ENCODE measurements at places on chromosomes 2 and 18.
A peak's percentile ranks its signal among the peaks of the same experiment; 100 is the strongest.

DNA sequence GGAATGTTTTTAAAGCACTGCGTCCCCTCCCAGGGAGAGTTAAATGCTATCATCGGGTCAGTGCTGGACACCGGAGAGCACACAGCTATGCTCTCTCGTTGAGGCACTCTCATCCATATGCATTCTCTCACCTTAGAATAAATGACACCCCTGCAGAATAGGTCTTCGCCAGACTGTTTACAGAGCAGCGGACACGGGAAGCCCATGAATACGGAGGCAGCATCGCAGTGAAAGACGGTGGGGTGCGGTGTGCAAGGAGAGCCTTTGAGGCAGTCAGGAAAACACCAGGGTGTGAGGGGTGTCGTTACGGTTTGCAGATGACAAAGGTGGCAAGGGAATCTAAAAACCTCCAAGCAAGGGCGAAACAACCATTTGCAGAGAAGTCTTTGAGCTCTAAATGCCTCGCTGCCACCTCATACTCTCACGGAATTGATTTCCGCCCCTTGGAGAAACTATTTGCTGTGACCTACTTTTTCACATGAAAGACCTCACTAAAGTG is 169.2 kb upstream of the FHL2 start:
- no peak for DNase-seq

DNA sequence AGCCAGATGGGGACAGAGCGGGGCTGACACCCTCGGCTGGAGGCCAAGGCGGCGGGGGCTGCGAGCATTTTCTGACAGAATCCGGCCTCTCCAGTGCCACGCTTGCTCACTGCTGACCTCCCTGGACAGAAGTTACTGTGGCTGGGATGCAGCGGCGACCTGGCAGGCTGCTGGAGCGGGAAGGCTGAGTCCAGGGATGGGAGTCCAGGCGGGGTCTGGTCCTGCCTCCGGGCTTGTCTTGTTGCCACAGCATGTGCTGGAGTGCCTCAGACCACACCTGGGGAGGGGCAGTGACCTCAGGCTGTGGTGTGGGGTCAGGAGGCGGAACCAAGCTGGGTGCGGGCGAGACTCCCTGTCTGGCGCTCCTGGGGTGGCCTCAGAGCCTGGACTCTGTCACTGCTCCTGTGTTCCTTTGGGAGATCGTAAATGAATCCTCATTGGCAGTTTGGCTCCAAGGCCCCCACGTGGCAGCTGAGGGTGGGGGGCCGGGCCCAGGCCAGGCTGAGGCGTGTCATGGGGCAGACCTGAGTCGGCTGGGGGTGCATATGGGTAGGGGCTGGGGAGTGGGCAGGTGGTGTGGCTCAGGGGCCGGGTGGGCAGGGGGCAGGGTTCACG is 5.5 kb downstream of the BOK start:
- DNase-seq = no peak

GRCh38 chr2:240250985-240251847 is 110.8 kb upstream of the OTOS start:
- DNase-seq = no peak

GRCh38 chr2:157853211-157853610 is 22.9 kb downstream of the ACVR1 start:
- DNase-seq = no peak

DNA sequence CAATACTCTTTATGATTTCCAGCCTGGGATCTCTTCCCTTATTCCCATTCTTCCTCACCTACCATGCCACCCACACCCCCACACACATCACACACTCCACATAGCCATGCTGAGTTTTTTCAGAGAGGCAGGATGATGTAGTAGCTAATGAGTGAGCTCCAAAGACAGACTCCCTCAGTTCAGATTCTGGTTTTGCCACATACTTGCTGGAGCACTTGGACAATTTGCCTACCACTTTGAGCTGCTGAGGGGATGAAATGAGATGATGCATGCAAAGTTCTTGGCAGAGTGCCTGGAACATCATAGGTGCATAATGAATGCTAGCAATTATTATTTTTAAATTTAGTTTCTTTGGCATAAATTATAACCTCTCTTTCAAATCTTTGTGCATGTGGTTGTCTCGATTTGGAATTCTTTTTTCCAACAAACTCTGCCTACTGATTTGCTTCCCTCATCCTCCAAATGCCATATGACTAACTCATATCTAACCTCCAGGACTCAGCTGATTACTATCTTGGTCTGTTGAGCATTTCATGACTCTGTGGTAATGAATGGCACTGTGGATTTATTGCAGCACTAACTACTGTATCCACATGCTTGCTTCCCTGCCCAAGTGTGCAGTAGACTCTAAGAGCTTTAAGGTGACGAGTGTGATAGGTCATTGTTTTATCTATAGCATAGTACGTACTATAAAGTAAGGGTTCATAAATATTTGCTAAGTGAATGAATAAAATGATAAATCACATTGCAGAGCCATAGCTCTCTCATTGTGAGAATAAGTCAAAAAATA is 99.1 kb downstream of the TACR1 start:
- DNase-seq = no peak

DNA sequence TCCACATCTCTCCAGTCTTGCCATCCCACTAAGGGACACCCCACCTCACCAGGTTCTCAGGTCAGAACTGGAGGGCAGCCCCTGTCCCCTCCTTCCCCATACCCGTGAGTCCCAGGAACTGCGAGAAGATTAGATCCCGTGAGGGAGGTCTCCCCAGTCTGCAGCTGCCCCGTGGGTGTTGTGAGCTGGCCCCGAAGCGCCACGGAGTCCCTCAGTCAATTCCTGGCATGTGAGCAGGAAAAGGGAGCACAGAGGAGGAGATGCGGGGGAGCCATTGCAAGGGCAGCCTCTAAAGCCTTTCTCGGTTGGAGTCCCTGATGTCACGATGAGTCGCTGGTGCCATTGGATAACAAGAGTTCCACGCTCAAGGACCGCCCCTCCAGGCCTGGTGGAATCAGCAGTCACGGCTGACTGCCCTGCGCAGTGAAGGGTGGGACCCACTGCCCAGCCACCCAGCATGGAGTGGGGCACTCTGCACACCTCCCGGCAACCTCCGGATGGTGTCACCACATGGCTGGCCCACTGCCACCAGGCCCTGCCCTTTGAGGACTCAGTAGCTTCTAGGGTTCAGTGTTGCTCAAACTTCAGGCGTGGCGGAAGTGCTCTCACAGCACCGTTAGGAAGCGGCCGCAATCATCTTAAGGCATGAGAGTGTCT is 434.9 kb upstream of the MYT1L start:
- no peak for DNase-seq

- DNase-seq = no peak
Measured at GRCh38 chr2:134668821-134669220, 50.0 kb downstream of the TMEM163 start.

GRCh38 chr2:23452372-23452771 is 67.4 kb downstream of the KLHL29 start:
- no peak for DNase-seq

DNA sequence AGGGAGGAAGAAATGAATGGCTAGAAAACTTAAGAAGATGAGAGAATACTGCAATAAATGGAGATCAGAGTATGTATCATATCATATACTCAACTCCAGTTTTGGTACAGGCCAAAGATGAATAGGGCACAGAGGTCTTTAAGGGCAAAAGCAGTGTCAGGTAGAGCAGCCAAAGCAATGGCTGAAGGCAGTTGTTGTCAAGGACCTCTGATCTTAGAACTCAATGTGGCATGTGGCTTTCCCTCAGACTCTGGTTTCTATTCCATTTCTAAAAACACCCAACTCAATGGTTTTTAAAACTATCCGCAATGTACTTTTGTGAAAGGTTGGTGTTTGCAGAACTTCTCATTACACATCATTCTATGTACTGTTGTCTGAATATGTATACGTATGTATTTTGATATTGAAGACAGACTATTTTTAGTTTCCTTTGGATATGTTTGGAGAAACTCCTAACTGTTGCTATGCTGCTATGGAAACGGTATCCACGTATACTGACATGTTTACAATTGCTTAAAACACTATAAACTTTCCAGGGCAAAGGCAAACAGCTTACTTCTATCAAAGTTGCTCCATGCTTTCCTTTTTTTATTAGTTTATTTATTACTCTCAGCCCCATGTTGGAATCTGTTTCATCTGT is 58.1 kb upstream of the PELI1 start:
- no peak for DNase-seq

- no peak for DNase-seq
Measured at GRCh38 chr18:66495844-66496243, 108.0 kb downstream of the CDH19 start.

GRCh38 chr2:143263066-143263625 is 133.9 kb downstream of the ARHGAP15 start:
- no peak for DNase-seq

- DNase-seq = no peak
Measured at GRCh38 chr2:174914853-174915760, 90.1 kb downstream of the CHN1 start.

DNA sequence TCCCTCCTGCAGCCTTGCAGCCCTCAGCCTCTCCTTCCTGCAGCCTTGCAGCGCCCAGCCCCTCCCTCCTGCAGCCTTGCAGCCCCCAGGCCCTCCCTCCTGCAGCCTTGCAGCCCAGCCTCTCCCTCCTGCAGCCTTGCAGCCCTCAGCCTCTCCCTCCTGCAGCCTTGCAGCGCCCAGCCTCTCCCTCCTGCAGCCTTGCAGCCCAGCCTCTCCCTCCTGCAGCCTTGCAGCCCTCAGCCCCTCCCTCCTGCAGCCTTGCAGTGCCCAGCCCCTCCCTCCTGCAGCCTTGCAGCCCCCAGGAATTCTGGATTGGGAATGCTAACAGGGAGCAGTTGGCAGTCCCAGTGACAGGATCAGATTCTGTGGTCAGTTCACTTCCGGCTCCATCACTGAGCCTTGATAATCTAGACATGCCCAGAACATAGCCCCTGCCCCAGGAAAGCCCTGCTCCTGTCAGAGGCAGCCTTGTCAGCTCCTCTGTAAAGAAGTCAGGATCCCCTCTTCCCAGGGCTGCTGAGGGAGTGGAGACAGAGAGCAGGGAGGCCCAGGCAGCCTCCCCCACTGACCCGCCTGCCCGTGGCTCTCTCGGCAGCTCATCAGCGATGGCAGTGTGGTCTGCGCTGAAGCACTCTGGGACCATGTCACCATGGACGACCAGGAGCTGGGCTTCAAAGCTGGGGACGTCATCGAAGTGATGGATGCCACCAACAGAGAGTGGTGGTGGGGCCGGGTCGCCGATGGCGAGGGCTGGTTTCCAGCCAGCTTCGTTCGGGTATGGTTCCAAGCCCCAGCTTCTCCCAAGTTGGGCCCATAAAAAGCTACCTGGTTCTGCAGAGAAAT is 54.8 kb downstream of the FAM168B start:
- DNase-seq = no peak

- no peak for DNase-seq
Measured at GRCh38 chr2:17476064-17476463, 42.2 kb downstream of the RAD51AP2 start.

- no peak for DNase-seq
Measured at GRCh38 chr18:67730886-67731285, 214.4 kb upstream of the DSEL start.

- DNase-seq = no peak
Measured at GRCh38 chr2:160742667-160743066, 249.1 kb upstream of the RBMS1 start.

GRCh38 chr2:20595439-20596192 is 55.3 kb downstream of the HS1BP3 start:
- DNase-seq = no peak

DNA sequence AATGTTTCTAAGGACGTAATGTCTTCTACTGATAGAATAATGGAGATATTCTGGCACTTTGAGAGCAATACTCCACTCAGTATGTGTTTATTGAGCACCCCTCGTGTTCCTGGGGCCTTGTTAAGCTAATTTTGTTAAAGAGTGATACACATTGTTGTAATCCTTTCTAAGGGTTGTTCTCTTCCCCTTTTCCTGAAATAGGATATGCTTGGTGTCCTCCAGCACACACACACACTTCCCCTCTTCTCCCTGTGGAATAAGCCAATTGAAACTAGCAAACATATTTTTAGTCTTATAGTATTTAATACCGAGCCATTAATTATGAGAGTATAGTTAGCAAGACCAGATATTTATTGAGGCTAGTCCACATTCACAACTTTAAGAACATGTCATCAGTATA is 114.1 kb downstream of the CRIM1 start:
- DNase-seq = no peak

GRCh38 chr2:9703085-9703678 is 72.4 kb upstream of the YWHAQ start:
- DNase-seq = peak; percentile 41

DNA sequence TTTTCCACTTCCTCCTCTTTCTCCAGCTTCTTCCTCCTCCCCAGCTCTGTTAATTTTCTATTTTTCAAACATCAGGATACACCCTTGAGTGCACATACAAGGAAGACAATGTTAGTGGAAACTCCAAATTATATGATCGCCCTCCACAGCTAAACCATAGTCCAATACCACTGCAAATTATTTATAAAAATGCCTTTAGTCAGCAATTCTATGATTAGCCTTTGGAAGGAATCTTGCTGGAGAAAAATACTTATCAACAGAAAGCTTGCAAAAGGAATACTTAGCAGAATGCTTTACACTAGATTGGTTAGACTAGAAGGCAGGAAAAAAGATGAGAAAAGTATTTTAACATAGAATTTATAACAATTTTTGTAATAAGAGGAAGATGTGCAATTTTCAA is 178.9 kb downstream of the FAM124B start:
- no peak for DNase-seq

GRCh38 chr2:76667821-76668271 is 854.3 kb downstream of the LRRTM4 start:
- no peak for DNase-seq

GRCh38 chr2:160278101-160278878 is 78.2 kb upstream of the ITGB6 start:
- no peak for DNase-seq

DNA sequence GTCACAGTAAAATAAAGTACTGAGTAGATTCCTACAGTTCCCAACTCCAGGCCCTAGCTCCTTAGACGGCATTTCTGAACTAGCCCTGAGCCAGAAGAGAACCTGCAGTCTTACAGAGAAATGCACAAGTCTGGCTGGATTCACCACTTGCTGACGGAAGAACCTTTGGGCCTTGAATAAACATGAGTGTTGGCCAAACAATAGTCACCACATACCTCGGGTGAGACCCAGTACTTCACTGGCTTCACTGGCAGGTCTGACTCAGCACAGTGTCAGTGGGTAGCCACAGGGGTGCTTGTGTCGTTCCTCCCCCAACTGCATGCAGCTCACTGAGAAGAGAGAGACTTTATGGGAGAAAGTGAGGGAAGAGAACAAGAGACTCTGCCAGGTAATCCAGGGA is 88.9 kb downstream of the TMEM185B start:
- no peak for DNase-seq
